ENCODE measurements at places on chromosomes 11 and 22.
A peak's percentile ranks its signal among the peaks of the same experiment; 100 is the strongest.

GRCh38 chr11:35412285-35412684, 7.1 kb downstream of the SLC1A2 start:
- no peak for DNase-seq

GRCh38 chr11:1515082-1516060, 28.8 kb upstream of the MOB2 start:
- DNase-seq = no peak

DNA sequence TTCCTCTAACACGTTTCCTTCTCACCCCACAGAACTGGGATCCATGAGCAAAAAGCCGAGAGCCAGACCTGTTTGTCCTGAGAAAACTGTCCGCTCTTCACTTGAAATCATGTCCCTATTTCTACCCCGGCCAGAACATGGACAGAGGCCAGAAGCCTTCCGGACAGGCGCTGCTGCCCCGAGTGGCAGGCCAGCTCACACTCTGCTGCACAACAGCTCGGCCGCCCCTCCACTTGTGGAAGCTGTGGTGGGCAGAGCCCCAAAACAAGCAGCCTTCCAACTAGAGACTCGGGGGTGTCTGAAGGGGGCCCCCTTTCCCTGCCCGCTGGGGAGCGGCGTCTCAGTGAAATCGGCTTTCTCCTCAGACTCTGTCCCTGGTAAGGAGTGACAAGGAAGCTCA, 24.0 kb downstream of the CD5 start:
- DNase-seq = no peak

- no peak for DNase-seq
Observed at GRCh38 chr22:46947516-46948257, 185.2 kb downstream of the TBC1D22A start.

GRCh38 chr11:128174465-128175291, 412.7 kb downstream of the ETS1 start:
- no peak for DNase-seq

DNA sequence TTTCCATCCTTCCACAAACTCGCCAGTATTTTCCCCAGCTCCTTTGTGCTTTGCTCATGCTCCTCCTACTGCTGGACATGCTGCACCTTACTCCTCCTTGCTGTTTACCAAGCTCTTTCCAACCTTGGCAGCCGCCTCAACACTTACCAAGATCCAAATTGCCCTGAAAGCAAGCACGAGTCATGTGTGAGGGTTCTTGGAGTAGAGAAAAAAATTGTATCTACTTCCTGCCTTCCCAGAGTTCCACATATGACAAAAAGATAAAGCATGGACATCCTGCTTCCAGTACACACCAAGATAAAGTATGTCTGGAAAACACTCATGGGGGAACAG, 767.5 kb downstream of the NTM start:
- DNase-seq = no peak

GRCh38 chr11:61361237-61361740, 393 bp downstream of the CYB561A3 start:
- DNase-seq = no peak

DNA sequence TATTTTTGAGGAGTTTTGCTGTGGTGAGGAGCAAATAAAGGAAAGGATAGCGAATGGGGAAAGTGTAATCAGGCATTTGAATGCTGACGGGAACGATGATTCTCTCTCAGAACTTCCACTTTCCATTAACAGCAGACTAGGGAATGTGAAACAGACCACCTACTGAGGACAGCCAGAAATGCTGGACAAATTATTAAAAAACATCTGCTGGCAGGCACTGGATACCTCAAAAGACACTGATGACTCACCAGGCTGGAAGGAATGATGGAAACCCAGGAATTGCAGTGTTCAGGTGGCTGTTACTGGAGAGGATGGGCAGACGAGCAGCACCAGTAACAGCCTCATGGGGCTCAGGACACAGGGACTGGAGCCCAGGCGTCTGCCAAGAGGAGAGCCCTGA, 33.4 kb downstream of the PLA2G6 start:
- DNase-seq = peak; percentile 35

- DNase-seq = no peak
Observed at GRCh38 chr11:10906521-10906920, 48.7 kb upstream of the ZBED5 start.

GRCh38 chr22:26756675-26757293, 99.4 kb downstream of the MIAT start:
- no peak for DNase-seq

- DNase-seq = no peak
Observed at GRCh38 chr11:73997120-73997770, 11.6 kb downstream of the UCP3 start.

DNA sequence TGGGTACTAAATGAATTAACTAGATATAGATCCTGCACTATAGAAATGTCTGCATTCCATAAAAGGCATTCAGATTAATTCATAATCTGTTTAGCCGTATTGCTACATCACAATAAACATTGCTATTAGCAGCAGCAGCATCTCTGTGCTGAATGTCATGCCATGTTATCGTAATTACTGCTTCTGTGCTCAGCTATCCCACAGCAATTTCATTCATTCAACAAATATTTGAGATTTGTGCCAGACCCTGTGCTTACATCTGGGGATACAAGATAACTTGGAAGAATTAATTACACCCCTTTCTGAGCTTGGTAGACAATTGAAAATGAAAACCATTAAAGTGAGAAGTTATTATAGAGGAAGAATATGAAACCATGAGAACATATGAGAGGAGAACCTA, 185.8 kb upstream of the C11orf87 start:
- DNase-seq = no peak

- no peak for DNase-seq
Observed at GRCh38 chr11:72451831-72452376, 17.6 kb upstream of the CLPB start.

GRCh38 chr11:36258730-36259360, 30.4 kb downstream of the COMMD9 start:
- DNase-seq = no peak

GRCh38 chr11:65288706-65289536, 25.7 kb upstream of the CDC42EP2 start:
- DNase-seq = no peak

DNA sequence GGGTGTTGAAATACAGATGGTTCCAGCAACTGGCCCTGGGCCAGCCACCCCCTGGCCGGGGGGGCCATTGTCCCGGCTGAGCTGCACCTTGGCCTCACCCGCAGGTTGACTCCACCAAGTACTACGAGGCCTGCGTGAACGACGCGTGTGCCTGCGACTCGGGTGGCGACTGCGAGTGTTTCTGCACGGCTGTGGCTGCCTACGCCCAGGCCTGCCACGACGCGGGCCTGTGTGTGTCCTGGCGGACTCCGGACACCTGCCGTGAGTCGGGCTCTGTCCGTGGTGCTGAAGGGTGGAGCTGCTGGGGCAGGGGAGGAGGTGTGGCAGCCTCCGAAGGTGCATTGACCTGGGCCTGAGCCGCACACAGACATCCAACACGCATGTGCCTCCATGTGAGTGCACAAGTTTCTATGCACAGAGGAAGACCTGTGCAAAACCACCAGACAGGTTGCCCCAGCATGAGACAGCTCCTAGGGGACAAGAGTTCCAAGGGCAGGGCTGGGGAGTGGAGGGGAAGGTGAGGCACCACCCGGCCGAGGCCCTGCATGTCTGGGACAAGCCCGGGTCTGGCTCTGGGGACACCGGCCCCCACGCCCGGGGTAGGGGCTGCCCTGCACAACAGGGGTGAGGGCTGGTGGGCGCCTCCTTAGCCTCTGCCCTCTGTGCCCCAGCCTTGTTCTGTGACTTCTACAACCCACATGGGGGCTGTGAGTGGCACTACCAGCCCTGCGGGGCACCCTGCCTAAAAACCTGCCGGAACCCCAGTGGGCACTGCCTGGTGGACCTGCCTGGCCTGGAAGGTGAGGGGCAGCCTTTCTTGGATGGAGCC, 16.1 kb downstream of the MUC5B start:
- DNase-seq = no peak

DNA sequence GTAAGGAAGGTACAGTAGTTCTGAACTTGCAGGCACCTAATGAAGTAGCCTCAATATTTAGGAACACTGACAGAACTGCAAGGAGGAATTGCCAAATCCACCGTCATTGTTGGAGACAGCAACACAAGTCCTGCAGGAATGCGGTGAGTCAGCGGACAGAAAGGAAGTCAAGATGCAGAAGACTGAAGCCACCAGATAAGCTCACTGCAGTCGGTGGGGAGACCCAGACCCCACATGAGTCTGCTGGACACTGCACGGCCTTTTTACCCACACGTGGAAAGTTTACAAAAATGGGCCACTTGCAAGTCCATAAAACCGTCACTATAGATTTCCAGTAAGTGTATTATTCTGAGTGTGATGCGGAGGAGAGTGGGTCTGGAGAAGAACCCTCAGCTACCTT, 1471.6 kb downstream of the TBC1D22A start:
- no peak for DNase-seq

- no peak for DNase-seq
Observed at GRCh38 chr11:73759610-73760134, 1.2 kb downstream of the RAB6A start.

DNA sequence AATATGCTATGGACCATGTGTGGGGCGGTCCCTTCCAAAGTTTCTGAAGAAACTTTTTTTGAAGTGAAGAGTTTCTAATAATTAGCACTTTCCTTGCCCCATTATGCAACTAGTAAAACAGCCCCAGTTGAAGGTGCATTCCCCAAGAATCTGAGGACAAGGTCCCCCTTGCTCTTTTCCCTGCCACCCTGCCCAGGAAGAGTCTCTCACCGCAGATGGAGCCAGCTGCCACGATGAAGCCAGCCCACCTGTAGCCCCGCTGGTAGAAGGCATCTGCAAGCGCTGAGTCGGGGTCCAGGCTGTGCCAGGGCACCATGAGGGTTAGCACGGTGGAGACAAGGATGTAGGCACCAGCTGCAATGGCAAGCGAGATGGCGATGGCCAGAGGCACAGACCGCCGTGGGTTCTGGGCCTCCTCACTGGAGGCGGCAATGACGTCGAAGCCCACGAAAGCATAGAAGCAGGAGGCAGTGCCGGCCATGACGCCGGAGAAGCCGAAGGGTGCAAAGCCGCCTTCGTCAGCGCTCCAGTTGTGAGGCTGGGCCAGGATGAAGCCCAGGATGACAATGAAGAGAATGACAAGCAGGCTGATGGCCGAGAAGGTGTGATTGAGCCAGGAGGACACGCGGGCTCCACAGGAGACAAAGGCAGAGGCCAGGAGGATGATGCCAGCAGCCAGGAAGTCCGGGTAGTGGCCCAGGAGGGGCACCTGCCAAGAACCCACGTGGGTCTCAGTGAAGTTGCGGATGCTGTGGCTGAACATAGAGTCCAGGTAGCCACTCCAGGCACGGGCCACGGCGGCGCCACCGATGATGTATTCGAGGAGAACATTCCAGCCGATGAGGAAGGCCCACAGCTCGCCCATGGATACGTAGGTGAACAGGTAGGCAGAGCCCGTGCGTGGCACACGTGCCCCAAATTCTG, 1.5 kb downstream of the SLC7A4 start:
- DNase-seq = no peak

GRCh38 chr11:80284946-80285785, 844.3 kb upstream of the TENM4 start:
- no peak for DNase-seq

DNA sequence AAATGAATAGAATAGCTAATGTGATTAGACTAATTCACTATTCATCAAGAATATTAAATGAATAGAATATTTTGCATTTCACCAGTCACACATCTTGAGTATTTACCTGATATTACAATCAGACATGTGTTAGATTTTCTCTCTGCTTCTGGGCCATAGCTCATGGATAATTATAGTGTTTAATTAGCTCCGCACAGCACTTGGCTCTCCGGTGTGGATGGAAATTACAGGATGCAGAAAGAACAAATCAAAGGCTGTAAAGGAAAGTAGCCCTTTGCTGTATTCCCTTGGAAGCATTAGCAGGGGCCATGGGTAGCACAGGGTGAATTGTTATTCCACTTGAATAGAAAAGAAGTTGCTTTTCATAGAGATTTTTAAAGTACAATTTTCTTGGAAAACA, 320.3 kb upstream of the SORL1-AS1 start:
- no peak for DNase-seq

DNA sequence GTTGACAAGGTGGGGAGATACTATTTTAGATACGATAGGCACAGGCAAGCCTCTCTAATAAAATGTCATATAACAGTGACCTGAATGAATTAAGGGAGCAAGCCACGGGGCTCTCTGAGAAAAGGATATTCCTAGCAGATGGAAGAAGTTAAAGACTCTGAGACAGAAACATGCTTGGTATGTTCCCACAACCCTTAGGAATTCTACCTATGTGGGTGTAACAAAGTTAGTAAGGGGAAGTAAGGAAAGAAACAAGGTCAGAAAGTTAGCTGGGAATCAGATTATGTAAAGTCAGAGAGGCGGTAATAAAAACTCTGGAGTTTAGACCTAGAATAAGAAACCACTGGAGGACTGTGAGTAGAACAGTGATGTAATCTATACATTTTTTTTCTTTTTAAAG, 59.7 kb upstream of the GDPD4 start:
- peak; percentile 37 for DNase-seq

GRCh38 chr11:127738771-127739286, 738.3 kb upstream of the KIRREL3 start:
- DNase-seq = no peak

- DNase-seq = no peak
Observed at GRCh38 chr11:3124821-3125220, 40.3 kb downstream of the OSBPL5 start.
